ENCODE measurements at places on chromosomes 7 and 10.

GRCh38 chr7:124643311-124643811 lies 122.2 kb downstream of the GPR37 start:
- DNase-seq = no peak

DNA sequence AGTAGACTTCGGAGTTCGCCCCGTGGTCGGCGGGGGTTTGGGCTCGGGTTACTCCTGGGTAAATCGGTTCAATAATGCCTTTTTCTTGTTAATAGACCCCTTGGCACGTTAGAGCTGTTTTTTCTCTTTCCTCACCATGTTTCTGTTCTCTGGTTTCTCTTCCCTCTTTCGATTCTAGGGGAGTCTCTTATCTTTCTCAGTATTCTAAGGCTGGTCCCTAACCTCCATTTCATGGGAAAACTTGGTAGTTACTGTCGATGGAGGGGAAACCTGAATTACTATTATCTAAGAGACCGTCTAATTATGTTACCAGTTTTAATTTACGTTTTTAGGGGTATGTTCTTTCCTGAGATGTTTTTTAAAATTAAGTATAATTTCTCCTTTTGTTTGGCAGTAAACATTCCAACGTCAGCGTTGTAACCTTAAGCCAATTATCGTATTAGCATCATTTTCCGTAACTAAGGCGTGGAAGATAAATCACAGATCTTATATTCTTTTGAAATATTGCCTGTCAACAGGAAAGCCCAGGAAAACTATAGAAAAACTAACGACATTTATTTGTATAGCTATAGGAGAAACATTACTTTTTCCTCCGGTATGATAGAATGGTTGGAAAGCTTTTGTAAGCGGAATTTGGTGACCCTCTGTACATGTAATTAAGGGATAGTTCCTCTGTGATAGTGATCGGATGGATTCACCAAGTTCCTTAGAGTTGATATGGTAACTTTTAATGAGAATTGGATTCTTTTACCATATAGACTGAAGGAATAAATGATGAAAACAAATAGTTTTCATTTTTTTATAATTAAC lies 847 bp downstream of the BTAF1 start:
- DNase-seq = no peak

GRCh38 chr10:36739884-36740445 lies 385.4 kb upstream of the ANKRD30A start:
- no peak for DNase-seq

- DNase-seq = no peak
Measured at GRCh38 chr10:24385776-24386175, 176.8 kb downstream of the KIAA1217 start.

DNA sequence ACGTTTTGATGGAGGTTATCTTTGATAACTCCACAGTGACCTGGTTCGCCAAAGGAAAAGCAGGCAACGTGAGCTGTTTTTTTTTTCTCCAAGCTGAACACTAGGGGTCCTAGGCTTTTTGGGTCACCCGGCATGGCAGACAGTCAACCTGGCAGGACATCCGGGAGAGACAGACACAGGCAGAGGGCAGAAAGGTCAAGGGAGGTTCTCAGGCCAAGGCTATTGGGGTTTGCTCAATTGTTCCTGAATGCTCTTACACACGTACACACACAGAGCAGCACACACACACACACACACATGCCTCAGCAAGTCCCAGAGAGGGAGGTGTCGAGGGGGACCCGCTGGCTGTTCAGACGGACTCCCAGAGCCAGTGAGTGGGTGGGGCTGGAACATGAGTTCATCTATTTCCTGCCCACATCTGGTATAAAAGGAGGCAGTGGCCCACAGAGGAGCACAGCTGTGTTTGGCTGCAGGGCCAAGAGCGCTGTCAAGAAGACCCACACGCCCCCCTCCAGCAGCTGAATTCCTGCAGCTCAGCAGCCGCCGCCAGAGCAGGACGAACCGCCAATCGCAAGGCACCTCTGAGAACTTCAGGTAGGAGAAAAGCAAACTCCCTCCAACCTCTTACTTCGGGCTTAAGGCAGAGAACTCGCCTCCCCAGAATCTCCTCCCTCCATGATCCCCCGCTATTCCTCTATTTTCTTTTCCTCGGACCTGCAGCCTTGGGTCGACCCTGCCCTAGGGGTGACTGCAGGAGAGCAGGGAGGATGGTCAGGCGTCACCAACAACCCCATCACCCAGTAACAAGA lies at the start of gene SERPINE1:
SERPINE1 (plus strand) TSS at position 454 of the 809 bp plus-strand sequence. CDS start 1,290 bp downstream, outside the sequence.
- no peak for DNase-seq

GRCh38 chr10:123852411-123852951 lies 39.1 kb downstream of the CPXM2 start:
- no peak for DNase-seq

DNA sequence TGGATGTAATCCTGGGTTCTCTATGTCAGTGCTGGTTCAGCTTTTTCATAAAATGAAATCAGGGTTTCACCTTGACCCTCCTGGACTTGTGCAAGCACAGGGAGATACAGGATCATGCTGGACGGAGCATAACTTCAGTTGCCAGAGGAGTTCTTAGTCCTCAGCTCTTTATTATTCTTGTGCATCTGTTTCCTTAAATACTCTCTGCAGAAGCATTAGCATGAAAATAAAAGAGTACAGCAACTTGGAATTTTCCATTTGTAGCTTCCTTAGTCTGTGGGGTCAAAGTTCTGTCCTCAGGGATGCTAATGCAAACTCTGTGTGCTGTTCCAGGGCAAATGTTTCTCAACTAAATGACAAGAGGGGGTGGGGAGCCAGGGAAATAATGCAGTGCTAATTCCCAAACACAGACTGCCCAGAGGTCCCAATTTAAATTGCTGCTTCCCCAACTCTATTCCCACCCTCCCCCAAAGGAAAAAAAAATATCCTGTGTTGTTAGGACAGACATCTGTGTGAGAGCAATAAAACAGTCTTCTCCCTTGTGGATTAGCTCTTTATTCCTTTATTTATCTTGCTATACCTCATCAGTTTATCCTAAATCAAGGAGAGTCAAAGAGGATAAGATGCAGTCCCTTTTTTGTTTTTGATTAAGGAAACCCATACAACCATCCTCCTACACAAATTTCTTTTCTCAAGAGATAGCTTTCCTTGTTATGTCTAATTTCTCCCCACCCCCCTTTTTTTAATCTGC lies 905.0 kb downstream of the LRMDA start:
- no peak for DNase-seq

DNA sequence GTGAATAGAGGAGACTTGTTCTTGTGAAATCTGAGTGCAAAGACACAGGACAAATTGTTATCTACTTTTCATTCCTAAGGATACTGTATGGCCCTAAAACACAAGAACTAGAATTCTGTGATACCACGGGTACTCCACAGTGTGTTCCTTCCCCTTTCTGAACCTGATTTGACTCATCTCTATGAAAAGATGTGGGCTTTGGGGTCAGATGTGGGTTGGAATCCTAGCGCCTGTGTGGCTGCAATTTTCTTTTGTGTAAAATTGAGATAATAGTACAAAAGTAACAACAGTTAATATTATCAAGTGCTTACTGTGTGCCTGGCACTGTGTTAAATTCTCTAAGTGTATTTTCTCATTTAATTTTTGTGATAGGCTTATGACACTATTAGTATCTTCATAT lies 8.1 kb downstream of the SRGN start:
- no peak for DNase-seq

- no peak for DNase-seq
Measured at GRCh38 chr10:15321431-15322341, 49.4 kb downstream of the FAM171A1 start.

DNA sequence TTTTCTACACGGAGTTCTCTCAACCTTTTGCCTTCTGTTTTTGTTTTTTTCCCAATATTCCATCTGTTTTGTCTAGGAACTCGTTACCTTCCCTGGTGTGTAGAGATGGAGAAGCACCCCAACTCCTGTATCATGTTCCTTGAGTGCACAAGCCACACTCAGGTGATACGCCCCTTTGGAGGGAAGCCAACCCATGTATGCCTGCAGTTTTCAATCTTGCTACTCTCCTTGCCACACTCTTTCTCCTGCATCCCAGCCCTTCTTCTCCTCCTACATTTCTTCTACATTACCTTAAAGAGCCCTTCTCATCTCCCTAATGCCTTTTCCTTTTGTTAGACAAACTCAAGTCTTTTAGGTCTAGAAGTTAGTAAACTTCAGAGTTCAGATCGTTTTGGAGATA lies 10.2 kb upstream of the SP4 start:
- DNase-seq = no peak

- no peak for DNase-seq
Measured at GRCh38 chr7:70574314-70574834, 557.6 kb upstream of the GALNT17 start.

DNA sequence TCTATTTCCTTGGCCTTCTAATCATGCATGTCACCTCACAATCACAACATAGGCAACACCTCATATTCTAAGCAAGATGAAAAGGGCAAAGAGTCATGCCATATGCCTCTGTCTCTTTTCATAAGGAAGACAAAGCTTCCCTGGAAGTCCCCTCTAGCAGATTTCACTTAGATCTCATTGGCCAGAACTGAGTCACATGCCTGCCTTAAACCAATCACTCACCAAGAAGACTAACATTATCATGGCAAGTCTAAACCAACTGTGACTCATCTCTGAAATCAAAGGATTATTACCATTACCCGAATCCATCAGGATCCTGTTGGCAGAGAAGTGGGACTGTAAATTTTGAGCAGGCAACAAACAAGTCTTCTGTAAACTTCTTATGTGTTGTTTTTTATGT lies 27.8 kb downstream of the CAV1 start:
- DNase-seq = no peak

- no peak for DNase-seq
Measured at GRCh38 chr10:120684226-120684625, 166.9 kb upstream of the WDR11 start.

- no peak for DNase-seq
Measured at GRCh38 chr10:92490387-92490786, 83.5 kb downstream of the IDE start.

- no peak for DNase-seq
Measured at GRCh38 chr7:8260871-8261694, 884 bp downstream of the ICA1 start.

GRCh38 chr7:29809533-29810155 lies 3.3 kb downstream of the WIPF3 start:
- DNase-seq = no peak

DNA sequence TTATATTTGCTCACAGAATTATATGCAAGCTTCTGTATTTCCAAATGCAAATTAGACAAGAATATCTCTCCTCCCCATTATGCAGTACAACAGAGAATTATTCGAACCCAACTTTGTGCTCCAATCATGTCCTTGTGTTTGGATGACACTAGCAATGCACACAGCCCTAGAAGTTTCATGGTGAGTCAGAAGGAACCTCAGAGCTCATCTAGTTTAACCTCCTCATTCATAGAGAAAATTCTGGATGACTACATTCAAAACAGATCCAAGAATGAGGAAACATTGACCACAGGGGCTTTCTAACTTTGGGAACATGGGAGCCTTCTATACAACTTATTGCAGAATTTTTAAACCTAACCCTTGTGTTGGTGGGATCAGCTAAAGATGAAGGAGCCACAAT lies 12.8 kb upstream of the ARID5B start:
- no peak for DNase-seq

GRCh38 chr7:66728571-66728970 lies 12.0 kb upstream of the RABGEF1 start:
- DNase-seq = no peak

GRCh38 chr10:14173391-14173705 lies 157.4 kb downstream of the FRMD4A start:
- DNase-seq = no peak

DNA sequence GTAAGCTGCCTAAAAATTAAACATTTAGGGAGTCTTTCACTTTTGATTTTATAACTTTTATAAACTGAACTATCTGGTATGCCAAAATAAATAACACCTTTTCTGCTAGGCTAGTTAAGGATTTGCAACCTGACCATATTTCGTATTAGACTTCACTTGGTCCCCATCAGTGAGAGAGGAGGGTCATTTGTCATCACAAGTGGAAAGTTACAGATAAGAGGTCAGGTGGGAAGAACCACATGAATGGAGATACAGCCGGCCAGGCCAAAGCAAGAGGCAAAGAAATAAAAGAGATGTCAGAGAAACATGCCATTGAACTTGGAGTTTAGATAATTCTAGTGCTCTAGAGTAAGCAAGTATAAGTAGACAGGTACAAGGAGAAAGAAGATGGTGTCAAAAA lies 44.5 kb upstream of the STMP1 start:
- DNase-seq = no peak

- no peak for DNase-seq
Measured at GRCh38 chr7:134371536-134371935, 54.8 kb upstream of the SLC35B4 start.

All from cortex of kidney (tissue), 1 donor.